ENCODE measurements at places on chromosomes 4 and X.

DNA sequence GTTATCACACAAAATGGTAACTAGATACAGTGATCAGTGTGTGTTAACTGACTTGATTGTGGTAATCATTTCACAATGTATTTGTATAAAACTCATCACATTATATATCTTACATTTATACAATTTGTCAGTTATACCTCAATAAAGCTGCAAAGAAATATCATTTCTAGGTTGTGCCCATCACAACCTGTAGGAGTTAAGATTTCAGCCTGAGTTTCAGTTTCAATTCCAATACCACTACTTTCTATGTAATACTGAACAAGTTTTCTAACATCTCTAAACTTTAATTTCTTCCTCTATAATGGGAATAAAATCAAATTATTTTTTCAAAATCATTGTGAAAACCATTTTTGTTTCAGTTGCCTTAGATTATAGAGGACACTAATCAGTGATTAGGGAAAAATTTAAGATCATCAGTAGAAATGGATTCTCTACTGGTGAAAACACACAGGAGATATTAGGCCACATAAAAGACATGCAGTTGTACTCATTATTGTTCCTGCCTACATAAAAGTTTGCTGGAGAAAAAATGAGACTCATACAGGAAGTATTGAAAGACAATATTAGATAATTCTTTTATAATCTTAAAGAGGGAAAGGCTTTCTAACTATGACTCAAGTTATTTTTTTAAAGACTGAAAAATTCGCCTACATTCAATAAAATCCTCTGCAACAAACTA is 18.4 kb upstream of the TBC1D1 start:
- no peak for DNase-seq

DNA sequence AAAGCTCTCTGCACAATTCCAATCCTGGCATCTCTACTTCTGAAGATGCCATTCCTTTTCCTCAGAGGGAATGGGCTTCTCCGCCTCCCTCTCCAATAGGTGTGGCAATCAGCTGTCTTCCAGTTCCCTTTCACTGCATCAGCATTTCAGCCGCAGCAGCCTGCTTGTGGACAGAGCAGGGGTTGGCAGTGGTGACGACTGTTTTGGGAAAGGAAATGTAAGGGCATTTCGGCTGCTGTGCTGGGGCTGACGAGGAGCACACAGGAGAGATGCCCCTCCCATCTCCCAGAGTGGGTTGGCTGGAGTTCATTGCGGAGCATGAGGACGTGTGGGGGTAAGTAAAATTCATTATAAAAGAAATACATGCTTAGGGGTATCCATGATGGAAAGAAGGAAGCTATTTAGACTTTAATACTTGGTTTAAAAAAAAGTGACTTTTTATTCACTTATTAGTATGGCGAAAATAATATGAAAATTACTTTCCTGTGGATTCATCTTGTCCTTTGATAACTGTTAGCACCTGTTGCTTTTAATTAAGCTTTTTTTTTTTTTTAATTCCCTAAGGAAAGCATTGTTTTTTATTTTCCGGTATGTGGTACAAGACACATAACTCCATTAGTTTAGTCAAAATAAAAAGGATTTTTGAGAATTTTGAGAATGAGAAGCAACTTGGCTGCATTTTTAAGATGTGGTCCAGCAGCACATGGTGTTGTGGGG is at the start of gene LIMCH1:
Gene LIMCH1 (plus strand): TSS at position 141 of the 717 bp plus-strand sequence. CDS start 67,839 bp downstream, outside the sequence.
- DNase-seq: no peak

GRCh38 chr4:184000457-184001396 is 95.6 kb downstream of the STOX2 start:
- DNase-seq: no peak

DNA sequence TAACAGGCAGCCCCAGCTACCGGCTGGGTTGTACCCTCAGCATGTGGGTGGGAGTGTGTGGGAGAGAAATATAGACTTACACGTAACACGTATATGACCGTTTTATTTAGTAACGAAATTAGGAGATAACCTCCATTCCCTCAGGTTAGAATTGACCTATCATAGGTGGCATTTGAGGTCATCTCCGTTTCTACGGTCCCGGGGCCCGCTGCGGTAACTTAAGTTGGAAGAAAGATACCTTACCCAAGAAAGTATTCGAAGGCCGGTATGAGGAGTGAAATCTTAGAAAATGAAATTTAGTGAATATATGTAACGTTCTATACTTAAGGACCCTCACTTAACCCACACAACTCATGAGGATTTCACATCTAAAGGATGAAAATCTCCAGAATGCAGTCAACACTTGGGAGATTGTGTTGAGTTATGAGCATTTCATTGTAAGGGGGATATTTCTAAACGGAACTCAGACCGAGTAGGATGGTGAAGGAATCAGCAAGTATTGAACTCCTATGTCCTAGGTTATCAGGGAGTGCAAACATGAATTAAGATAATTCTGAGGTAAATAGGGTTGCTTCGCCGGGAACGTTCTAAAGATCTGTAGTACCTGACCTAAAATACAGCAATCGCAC is 891 bp downstream of the CISD2 start:
- DNase-seq: no peak

GRCh38 chr4:118308306-118309030 is 44.3 kb downstream of the PRSS12 start:
- no peak for DNase-seq
